ENCODE measurements at places on chromosomes 1 and 21.

- DNase-seq = no peak
Observed at GRCh38 chr1:228370941-228371740, 35.5 kb downstream of the TRIM11 start.

- DNase-seq = no peak
Observed at GRCh38 chr1:212255705-212256307, 29.4 kb upstream of the PPP2R5A start.

DNA sequence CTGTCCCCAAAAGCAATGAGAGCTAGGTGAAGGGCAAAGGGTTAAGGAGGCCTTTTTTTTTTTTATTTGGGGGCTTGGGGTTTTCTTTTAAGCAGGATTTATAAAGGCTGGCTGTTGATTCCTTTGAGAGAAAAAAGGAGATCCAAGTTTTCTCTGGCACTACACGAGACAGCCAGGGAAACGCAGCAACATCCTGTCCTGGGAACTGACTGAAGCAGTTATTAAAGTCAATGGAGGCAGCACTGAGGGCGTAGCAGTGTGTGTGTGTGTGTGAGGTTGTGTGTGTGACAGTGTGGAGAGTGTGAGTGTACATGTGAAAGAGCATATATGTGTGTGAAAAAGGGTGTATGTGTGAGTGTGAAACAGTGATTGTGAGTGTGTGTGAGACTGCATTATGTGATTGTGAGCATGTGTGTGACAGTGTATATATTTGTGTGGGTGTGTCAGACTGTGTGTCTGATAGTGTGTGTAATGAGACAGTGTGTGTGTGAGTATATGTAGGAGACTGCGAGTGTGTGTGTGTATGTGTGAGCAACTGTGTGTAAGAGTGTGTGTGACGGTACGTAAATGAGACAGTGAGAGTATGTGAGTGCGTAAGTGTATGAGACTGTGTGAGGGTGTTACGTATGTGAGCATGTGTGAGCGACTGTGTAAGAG, 65.9 kb upstream of the TIAM1 start:
- DNase-seq = no peak

DNA sequence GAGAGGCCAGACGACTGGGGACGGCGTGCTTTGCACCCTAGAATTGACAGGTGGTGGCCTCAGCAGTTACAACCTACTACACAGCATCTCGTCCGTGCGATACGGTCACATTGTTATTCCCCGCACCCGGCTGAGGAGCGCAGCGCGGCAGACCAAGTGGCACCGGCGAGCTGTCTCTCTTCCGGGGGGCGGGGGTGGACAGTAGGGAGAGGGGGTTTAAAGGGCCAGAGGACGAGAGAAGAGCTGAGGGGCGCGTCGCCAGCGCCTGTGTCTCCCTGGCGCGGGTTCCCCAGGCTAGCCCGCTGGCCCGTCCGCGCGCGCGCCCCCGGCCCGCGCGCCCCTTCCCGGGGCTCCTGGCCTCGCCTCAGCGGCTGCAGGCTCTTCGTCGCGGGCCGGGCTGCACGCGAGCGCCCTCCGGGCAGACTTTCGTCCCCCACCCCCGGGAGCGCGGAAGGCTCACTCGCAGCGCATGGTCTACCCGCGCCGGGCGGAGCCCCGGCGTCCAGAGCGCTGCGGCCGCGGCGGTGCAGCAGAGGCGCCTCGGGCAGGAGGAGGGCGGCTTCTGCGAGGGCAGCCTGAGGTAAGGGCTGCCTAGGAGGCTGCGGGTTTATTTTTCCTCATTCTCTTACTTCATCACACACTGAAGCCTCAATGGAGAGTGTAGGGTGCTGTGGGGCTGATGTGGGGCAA, at the start of gene PDE4B:
PDE4B (plus strand) TSS at position 227 of the 690 bp plus-strand sequence.
- DNase-seq = no peak
